Heart right ventricle (tissue), 16 donors: ENCODE measurements at places on chromosomes 5 and 9.

- H3K27ac ChIP-seq: no peak overlapping the region
- H3K36me3 ChIP-seq: no peaks in the 10 kb centered on the region
- H3K27me3 ChIP-seq: no peaks in the 10 kb centered on the region
- H3K4me1 ChIP-seq: no peaks in the 10 kb centered on the region
- no peak overlapping the region for H3K4me3 ChIP-seq
- no peak for DNase-seq
Observed at GRCh38 chr9:4182831-4183230, 117.0 kb downstream of the GLIS3 start.

DNA sequence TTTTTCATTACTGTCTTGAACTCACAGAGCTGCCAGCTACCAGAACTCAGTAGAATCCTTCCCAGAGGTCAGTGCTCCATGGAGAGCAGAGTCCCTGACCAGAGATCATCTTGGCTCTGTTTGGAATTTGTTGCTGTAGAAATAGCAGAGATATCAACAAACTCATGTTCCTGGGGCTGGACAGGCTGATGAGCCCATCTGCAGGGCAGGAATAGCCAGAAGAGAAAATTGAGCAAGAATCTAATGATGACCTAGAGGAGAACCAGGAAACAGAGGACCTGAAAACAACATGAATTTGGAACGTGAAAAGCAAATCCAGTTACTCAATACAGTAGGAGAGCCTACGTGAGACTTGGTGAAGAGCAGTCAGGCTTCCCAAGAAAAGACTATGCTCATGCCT lies 437.8 kb downstream of the PLK2 start:
- H3K4me3 ChIP-seq: no peak overlapping the region
- peaks cover 46% of the 10 kb centered on the region for H3K4me1 ChIP-seq
- no peaks in the 10 kb centered on the region for H3K36me3 ChIP-seq
- DNase-seq: no peak
- H3K27ac ChIP-seq: no peak overlapping the region
- no peaks in the 10 kb centered on the region for H3K27me3 ChIP-seq

- H3K4me1 ChIP-seq: no peaks in the 10 kb centered on the region
- H3K27ac ChIP-seq: no peak overlapping the region
- no peak for DNase-seq
- H3K36me3 ChIP-seq: no peaks in the 10 kb centered on the region
Observed at GRCh38 chr9:134616341-134616740, 25.3 kb upstream of the COL5A1 start.

GRCh38 chr9:72695365-72695764 lies 174.0 kb downstream of the TMC1 start:
- no peaks in the 10 kb centered on the region for H3K4me1 ChIP-seq
- no peak for DNase-seq
- H3K36me3 ChIP-seq: no peaks in the 10 kb centered on the region
- no peaks in the 10 kb centered on the region for H3K27me3 ChIP-seq
- H3K27ac ChIP-seq: no peak overlapping the region
- no peak overlapping the region for H3K4me3 ChIP-seq

GRCh38 chr9:79574781-79575180 lies 3.0 kb downstream of the TLE4 start:
- peaks cover 7% of the 10 kb centered on the region for H3K27me3 ChIP-seq
- peak overlapping the region; percentile 94 for H3K27ac ChIP-seq
- no peaks in the 10 kb centered on the region for H3K36me3 ChIP-seq
- H3K4me1 ChIP-seq: peaks cover 24% of the 10 kb centered on the region

GRCh38 chr9:95989297-95989696 lies 113.8 kb downstream of the ERCC6L2 start:
- DNase-seq: no peak
- no peak overlapping the region for H3K27ac ChIP-seq
